ENCODE measurements at places on chromosomes 6 and 20.

GRCh38 chr6:21429291-21429690, 164.3 kb upstream of the SOX4 start:
- DNase-seq = no peak

- no peak for DNase-seq
Measured at GRCh38 chr6:122651604-122652003, 41.4 kb downstream of the PKIB start.

GRCh38 chr6:109285366-109285765, 96.9 kb downstream of the CD164 start:
- no peak for DNase-seq

DNA sequence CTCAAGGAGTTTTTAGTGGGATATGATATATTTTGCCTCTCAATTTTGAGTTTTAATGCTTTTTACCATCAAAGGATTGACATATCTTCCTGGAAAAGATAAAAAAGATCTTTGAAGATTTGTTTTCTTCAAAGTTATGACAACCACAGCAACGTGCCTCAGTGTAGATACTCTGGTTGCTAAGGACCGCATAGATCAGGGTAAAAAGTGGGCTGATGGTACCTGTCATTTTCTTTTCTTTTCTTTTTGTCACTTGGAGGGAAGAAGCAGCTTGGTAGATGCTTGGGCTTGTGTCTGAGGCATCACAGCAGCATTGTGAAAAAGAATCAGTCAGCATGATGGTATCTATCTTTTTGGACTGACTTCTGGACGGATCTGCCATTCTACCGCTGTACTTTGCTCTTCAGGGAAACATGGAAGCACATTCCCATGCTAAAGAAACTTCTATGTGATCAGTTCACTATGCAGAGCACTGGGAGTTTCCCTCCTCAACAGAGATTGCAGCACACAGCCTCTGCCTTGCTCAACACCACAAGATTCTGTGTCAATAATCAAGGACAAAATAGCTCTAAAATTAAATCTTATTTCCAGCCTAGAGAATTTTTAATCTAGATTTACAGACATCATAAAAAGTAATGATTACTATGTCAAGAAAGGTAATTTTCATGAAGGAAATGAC, 54.8 kb upstream of the SGK1 start:
- peak; percentile 12 for DNase-seq

- DNase-seq = no peak
Measured at GRCh38 chr6:109303640-109304283, 78.5 kb downstream of the CD164 start.

Data from CD4-positive, alpha-beta T cell treated with Interleukin-6 at 100 ng/mL for 8 hours (primary cell).